ENCODE measurements at places on chromosomes 3 and 15.

- no peak overlapping the region for H3K4me3 ChIP-seq
- no peak overlapping the region for H3K27ac ChIP-seq
- no peaks in the 10 kb centered on the region for H3K27me3 ChIP-seq
- peak; percentile 55 for DNase-seq
Observed at GRCh38 chr15:98658831-98659699, 10.7 kb downstream of the IGF1R start.

GRCh38 chr15:77031376-77032050 is 36.6 kb downstream of the PSTPIP1 start:
- no peak overlapping the region for H3K27ac ChIP-seq
- H3K27me3 ChIP-seq: no peaks in the 10 kb centered on the region
- no peak overlapping the region for H3K4me3 ChIP-seq
- peaks cover 9% of the 10 kb centered on the region for H3K4me1 ChIP-seq

DNA sequence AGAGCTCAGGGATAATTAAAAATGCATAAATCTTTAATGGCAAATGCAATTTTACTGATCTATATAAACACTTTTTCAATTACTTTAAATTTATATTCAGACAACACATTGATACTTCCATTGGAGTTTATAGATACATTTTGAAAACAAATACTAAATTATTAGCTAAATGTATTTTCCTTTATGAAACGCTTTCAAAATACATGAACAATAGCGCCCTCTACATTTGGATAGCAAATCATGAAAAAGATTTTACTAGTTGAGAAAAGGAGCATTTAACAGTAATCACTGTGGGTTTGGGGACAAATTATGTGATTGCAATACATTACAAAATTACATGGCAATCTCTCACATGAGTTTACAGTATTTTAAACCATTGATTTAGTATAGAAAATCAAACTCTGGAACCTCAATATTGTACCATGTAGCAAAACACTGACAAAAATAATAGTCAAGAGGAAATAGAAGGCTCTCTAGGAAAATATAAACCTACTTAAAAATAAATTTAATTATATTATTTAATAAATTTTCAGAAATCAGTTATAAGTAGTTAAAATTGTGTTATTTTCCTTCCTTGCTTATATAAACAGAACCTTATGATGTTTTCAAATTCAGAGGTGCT is 207.9 kb downstream of the ZIC1 start:
- H3K4me3 ChIP-seq: no peak overlapping the region
- DNase-seq: no peak
- H3K4me1 ChIP-seq: no peaks in the 10 kb centered on the region
- no peaks in the 10 kb centered on the region for H3K27me3 ChIP-seq

DNA sequence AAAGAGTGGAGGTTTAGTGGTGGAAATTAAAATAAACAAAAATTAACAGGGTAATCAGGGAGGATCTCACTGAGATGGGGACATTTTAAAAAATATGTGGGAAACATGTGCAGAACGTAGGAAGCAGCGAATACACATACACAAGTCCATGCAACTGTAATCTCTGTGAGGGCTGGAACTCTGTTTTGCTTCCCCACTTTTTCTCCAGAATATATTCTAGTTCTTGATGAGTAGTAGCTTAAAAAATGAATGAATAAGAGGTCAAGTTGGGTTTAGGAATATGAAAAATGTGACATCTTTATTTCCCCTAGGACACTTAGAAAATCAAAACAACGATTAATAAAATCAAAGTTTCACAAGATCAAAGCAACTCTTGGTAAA is 312.2 kb upstream of the ZNF717 start:
- no peak for DNase-seq
- no peak overlapping the region for H3K27ac ChIP-seq
- H3K4me3 ChIP-seq: no peak overlapping the region
- H3K27me3 ChIP-seq: no peaks in the 10 kb centered on the region
- no peaks in the 10 kb centered on the region for H3K4me1 ChIP-seq
